ENCODE measurements at places on chromosomes 7 and 10.
A peak's percentile ranks its signal among the peaks of the same experiment; 100 is the strongest.

DNA sequence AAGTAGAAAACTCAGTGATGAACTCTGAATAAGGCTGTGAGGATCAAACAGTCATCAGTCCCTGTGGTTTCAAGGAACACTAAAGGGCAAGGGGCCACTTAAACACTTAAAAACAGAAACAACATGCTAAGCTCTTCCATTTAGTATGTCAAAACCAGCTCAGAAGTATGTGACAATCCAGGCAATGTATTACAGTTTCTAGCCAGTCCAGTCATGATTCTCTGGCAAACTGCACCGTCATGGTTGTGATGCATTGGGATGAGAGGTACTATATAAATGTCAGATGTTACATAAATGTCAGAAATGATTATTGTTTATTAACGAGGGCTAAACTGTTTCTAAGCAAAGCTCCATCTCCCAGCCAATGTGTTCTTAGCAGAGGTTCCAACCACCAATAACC is 4.7 kb upstream of the CREB5 start:
- DNase-seq: no peak

- no peak for DNase-seq
These were observed 80.5 kb downstream of the RTKN2 start for GRCh38 chr10:62188021-62188616.

DNA sequence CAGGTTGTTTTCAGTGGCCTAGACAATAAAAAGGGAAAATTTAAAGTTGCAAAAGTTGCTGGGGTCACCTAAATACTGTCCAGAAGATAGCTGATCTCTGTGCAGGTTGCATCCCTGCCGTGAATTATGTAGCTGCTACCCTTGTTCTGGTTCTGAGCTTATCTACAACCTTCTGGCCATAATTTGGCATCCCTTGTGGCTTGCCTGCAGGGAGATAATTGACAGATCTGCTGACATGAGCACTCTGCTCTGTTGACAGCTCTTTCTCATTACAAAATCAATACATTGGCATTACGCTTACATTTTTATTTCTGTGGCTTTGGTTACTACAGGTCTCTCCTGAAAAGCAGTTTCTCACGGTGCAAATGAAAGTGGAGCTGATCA is 29.3 kb upstream of the HECTD2 start:
- no peak for DNase-seq

DNA sequence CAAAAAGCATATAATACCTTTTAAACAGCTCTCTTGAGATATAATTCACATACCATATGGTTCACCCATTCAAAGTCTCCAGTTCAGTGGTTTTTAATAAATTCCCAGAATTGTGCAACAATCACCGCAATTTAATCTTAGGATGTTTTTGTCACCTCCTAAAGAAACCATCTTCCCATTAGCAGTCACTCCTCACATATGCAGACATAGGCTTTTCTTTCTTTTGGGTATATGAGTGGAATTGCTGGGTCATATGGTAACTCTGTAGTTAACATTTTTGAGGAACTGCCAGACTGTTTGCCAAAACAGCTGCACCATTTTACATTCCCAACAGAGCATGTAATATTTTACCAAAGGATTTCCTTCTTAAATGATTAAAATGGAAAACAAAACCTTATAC is 57.0 kb downstream of the CC2D2B start:
- no peak for DNase-seq

GRCh38 chr10:110530131-110530831 is 32.6 kb downstream of the DUSP5 start:
- peak; percentile 87 for DNase-seq

DNA sequence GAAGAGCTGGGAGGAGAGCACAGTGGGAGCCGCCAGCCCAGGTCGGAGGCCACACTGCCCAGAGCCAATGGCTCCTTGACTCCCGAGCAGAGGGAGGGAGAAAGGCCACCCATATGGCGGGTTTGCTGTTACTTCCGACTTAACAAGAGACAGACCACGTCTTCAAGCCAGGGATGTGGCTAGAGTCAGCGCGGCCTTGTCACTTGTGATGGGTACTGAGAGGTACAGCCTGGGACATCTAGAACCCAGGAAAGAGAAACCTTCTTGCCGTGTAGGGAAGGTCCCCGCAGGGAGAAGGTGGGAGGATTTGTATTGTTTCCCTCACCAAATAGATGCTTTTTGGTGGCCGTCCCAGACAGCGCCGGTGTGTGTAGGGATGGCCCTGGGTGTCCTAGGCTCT is 127.6 kb downstream of the PAXIP1 start:
- no peak for DNase-seq

DNA sequence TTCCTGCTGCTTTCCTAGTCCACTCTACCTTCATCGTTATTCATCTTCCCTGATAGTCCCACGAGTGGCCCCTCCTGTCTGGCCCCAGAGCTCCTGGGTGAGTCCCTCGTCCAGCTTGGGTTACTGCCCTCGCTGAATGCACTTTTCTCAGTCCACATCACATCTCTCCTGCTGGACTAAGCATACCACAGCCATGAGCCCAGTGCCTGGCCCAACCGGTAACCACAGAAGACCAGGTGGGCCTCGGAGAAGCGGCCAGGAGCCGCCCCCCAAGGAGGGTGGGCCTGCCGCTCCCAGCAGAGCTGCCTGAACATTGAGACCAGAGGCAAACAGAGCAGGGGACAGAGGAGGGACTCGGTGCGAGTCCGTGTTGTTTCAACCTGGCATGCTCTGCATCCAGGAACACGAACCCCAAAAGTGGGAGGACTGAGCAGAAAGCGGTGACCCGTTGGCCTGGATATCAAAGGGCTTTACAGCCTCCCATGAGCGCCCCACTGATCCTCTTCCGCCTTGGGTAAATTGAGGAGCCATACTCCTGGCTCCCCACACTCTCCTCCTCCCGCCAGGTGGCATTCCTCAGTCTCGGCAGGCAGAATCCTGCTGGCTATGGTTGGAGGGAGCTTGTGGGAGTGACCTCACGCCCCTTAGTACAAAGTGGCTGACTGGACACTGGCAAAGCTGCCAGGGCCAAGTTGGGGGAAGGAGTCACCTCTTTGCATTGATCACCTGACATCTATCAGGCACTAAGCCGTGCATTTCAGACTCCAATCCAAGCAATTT is 13.3 kb downstream of the TMEM72 start:
- no peak for DNase-seq

- DNase-seq: no peak
These were observed 31.9 kb downstream of the RPS24 start for GRCh38 chr10:78065611-78066010.

DNA sequence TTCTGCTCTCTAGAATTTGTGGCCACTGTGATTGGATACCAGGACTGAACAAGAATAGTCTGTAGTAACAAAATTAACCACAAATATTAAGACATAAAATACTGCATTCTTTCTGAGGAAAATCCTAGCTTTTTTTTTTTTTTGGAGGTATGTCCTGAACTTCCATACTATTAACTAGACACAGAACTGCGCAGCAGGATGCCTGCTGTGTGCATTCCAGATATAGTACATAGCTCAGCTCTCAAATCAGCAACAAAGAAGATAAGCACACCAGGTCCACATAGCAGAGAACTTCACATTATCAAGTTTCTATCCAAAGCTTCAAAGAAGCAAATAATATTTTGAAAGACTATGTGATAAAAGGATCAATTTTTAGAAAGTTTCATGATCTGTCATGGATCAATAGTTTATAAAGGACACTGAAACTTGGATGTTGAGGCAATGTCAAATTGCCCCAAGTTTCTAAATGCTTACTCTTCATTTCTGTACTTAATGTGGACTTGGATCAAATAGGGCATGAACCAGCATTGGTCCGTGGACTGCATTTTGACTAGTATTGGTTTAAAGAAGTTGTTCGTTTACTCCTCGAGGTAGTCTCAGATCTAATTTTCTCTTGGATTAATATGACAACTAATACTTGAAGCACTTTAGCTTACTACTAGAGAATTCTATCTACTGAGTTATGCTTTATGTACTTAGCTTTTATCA is 15.4 kb downstream of the NAMPT start:
- DNase-seq: no peak

DNA sequence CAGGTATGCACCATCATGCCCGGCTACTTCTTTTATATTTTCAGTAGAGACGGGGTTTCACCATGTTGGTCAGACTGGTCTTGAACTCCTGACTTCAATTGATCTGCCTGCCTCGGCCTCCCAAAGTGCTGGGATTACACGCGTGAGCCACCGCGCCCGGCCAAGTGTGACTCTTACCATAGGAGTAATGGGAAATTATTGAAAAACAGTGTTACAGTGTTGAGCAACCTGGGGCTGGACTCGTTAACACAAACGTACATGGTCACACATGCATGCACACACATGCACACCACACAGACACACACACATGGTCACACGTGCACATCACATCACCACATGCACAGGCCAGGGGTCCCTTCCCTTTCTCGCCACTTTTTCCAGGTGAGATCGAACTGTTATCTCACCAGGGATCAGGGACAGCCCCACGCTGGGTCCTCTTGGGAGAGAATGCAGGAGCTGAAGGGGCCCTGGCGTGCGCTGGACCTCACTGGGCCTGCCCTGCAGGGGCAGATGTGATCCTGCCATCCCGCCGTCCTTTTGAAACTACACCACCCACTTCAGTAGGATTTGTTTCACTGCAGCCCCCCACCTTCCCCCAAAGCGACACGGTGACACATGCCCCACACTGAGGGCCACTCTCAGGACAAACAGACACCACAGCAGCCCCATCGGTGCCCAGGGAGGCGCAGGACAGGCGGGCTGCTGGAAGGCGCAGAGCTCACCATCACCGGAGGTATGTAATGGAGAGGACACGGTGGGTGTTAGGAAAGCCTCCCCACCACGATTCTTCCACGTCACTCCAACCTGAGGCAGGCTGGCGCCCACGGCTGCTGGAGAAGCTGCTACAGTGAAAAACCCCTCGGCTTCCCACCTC is 10.2 kb downstream of the RADIL start:
- DNase-seq: no peak

Data from upper lobe of right lung (tissue), 1 donor.